ENCODE measurements at places on chromosomes 12 and 14.
A peak's percentile ranks its signal among the peaks of the same experiment; 100 is the strongest.

- no peak for DNase-seq
Observed at GRCh38 chr14:57692671-57693070, 173.2 kb downstream of the SLC35F4 start.

- DNase-seq: no peak
Observed at GRCh38 chr14:77989441-77989991, 180.7 kb upstream of the NRXN3 start.

DNA sequence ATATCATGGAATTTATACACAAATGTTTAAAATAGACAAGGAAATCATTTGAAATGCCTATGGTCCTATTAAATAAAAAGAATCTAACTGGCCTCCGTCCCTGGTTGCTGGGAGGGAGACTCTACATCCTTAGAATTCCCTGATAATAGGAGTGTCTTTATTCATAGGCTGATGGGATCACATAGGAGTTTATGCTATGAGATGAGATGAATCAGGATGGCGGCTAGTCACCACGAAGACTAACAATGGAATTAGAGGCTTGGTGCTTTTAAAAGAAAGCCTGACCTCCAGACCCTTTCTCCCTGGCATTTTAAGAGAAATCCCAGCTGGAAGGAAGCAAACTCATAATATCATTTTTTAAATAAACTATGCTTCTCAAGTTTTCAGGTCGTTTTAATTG lies 69.7 kb downstream of the SEC23A start:
- no peak for DNase-seq

- no peak for DNase-seq
Observed at GRCh38 chr12:100169345-100169744, 26.7 kb upstream of the BLTP3B start.

DNA sequence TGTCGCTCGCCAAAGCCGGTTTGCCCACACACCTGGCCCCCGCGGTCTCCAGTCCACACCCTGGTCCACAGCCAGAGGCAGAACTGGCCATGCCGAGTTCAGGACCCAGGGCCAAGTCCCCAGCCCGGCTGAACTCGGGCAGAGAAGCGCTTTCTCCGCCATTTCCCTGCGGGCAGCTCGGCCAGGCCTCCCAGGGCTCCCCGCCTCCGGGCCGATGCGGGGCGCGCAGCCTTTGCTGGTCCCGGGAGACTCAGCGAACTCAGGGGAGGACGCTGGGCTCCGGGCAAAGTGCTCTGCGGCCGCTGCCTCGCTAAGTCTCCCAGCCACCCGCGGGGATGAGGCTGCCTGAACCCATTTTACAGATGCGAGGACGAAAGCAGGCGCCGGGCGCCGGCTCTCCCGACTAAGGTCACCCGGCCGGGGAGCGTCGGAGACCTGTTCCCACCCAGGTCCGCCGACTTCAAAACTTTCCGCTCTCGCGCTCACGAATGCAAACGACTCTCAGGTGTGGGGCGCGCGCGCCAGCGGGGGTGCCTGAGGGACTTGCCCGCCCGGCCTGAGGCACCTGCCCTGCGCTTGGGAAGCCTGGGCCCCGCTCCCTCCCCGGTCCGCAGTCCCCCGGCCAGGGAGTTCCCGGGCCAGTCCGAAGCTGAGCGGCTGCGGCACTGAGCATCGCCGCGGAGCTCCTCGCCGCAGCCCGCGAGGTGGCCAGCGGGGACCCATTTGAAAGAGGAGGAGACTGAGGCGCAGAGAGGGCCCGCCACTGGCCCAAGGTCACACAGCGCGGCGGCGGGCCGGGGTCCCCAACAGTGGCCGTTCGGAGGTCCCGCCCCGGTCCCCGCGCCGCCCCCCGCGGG lies 627 bp downstream of the TESC start:
- DNase-seq: no peak

- DNase-seq: no peak
Observed at GRCh38 chr12:47085815-47086252, 6.1 kb upstream of the AMIGO2 start.

DNA sequence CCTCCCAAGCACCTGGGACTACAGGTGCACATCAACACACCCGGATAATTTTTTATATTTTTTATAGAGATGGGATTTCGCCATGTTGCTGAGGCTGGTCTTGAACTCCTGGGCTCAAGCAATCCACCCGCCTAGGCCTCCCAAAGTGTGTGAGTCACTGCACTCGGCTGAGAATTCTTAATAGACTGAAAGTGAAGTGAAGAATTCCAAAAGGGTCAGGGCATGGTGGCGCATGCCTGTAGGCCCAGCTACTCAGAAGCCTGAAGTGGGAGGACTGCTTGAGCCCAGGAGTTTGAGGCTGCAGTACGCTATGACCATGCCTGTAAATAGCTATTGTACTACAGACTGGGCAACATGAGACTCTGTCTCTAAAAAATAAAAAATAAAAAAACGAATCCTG lies 43.7 kb downstream of the TCHP start:
- DNase-seq: no peak

DNA sequence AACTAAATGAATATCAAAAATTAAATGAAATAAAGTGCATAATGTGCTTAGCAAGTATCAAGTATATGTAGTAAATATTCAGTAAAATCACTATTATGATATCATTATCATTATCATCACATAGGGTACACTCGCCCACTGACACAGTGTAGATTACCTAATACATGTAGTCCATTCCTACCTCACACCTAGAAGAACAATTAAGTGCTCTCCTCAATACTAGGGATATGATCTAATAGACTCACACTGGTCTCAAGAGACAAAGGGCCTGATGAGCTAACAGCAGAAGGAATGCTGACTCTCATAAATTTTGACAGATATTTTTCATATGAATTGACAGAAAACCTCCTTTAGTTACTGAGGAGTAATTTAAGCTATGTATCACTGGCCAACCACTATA lies 29.1 kb downstream of the FSCB start:
- DNase-seq: no peak

- DNase-seq: no peak
Observed at GRCh38 chr14:56237398-56237797, 119.2 kb downstream of the PELI2 start.

DNA sequence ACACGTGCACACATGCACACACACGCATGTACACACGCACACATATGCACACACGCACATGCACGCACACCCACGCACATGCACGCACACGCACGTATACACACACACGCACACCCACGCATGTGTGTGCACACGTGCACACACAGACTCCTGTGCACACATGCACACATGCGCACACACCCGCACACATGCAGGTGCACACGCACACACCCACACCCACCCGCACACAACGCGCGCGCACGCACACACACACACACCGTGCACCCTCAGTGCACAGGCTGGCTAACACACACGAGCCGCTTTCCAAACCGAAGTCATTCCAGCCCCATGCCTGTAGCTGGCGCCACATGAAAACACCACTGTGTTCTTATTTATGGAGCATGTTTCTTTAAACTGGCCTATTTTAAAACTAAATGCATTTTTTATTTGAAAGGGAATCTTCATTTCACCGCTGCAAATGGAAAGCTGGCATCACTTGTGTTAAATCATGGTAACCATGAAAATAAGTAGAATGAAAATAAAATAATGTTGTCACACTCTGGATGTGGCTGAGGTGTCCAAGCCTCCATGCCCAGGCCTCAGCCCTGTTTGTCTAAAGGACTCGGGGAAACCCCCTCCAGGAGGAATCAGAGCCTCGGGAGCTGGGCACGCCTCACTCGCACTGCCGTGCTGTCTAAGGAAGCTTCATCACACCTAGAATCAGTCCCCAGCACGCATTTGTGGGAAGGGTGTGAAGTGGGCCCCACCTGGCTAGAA lies 45.1 kb downstream of the GALNT9 start:
- no peak for DNase-seq

GRCh38 chr12:28099871-28100270 lies 90.4 kb upstream of the CCDC91 start:
- DNase-seq: no peak

- no peak for DNase-seq
Observed at GRCh38 chr12:117030187-117030900, 68.9 kb downstream of the TESC start.

GRCh38 chr12:3750616-3751015 lies 2.3 kb downstream of the CRACR2A start:
- DNase-seq: no peak

GRCh38 chr12:26648999-26649398 lies 184.0 kb downstream of the ITPR2 start:
- no peak for DNase-seq

DNA sequence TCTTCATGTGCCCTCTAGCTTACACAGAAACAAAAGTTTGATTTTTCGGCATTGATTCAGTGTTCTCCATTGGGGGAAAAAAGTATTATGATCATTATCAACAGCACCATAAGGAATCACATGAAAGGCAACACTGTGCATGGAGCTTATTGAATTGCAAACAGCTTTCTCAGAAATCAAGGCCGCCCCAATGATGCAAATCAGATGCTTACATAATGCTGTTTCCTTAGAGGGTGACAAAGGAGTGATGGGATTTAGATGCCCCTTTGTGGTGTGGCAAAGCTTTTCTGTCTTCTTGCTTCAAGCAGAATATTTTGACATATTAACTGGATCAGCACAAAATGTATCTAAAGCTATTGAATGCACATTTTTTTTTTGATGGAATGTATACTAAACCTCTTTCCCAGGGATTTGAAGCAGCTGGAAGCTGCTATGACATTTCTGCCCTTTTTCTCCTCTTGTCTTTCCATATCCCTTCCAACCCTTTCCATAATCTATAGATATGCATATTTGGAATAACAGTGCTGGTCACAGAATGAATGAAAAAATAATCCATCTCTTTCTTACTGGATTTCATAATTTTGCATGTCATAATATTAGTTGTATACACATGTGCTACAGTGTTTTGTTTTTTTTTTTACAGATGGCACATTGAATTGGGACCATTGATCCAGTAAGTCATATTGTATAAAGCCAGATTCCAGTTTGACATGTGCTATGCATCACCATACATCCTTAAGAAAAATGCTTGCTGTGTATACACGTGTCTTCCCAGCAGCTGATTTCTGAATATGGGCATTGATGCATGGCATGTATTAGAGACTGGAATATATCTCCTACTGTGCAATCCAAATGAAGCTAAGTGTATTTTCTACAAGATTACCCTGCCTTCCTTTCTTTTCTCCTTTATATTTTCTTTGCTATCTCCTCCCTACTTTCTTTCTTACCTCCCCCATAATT lies 259.7 kb upstream of the DCN start:
- no peak for DNase-seq

DNA sequence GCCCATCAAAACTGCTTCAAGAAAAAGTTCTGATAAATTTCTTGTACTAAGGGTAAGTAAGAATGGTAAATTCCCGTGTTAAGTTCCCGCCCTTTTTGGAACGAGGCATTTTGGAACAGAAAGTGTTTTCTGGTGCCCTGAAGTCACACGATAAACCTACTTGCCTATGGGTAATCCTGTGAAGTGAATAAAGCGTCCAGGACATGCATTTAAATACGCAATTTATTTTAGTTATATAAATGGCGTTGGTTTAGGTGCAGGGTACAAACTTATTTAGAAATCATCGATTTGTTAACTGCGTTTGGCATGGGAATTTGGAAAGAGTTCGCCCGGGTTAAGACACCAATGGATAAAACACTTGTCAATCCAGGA lies 715 bp upstream of the RAP1B start:
- DNase-seq: no peak

GRCh38 chr12:48894271-48894670 lies 28.6 kb upstream of the RND1 start:
- DNase-seq: no peak

GRCh38 chr12:91704446-91704845 lies 441.2 kb downstream of the BTG1 start:
- DNase-seq: no peak

DNA sequence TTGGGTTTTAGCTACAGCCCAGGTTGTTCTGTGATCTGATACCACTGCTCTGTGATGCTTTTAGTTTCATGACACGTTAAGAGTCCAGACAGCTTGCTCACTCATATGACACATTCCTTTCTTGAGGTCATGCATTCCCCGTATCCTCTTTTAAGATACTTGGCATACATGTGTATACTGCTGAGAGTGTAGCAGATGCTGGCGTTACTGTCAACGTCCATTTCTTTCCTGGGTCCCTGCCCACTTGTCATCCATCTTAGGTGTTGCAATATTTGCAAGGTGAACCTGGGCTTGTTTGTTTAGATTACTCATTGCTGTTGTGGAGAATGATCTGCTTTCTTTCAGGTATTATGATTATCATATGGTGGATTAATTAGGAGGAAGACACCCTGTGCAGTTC lies 9.1 kb upstream of the EMP1 start:
- no peak for DNase-seq

- DNase-seq: no peak
Observed at GRCh38 chr12:48680861-48681260, 1.2 kb downstream of the KANSL2 start.

GRCh38 chr14:78023112-78023511 lies 147.1 kb upstream of the NRXN3 start:
- no peak for DNase-seq

- no peak for DNase-seq
Observed at GRCh38 chr12:14059548-14059947, 78.1 kb upstream of the GRIN2B start.

- DNase-seq: peak; percentile 91
Observed at GRCh38 chr14:41605550-41606281, 960 bp upstream of the LRFN5 start.

GRCh38 chr14:105316968-105317510 lies 2.5 kb downstream of the PACS2 start:
- no peak for DNase-seq

DNA sequence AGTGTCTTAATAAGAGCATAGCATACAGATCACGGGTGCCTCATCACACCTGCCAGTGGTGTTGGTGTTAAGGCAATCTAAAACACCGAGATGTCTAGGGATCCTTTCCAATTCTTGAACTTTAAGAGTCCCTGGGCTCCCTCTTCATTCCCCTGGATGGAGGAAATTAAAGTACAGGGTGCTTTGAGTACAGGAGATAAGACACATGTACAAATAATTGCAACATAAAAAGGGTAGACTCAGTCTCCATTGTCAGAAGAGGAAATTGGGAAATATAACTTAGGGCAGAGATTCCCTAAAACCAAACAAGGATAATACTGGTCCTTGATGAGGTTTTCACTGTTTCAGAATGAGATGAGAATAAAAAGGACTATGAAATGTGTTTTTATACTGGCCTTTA lies 34.9 kb downstream of the SCFD1 start:
- DNase-seq: no peak

DNA sequence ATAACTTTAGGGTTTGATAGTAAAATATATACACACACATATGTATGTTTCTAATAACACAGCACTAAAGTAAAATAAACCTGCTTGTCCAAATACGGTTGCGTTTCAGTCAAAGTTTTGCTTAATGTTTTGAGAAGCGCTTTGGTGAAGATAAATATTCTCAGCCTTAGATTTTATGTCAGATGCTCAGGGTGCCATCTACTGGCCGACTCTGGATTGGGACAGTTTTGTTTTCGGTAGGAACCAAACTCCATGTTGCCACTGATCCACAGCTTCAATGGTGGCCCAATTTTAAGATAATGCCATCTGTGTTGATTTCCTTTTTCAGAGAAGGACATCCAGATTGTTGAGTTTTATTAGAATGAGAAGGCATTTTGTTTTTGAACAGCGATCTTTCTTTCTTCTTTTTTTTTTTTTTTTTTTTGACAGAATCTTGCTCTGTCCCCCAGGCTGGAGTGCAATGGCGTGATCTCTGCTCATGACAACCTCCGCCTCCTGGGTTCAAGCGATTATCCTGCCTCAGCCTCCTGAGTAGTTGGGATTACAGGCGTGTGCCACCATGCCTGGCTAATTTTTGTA lies 43.1 kb downstream of the LLPH start:
- DNase-seq: no peak

Measured in NCI-H187 (cell line).